Psoas muscle (tissue), 8 donors: ENCODE measurements at places on chromosomes 1 and 21. TPM values are rescaled to one million over a fixed set of nuclear protein-coding genes. Genes with fewer than 3 reads are reported as not detected.

DNA sequence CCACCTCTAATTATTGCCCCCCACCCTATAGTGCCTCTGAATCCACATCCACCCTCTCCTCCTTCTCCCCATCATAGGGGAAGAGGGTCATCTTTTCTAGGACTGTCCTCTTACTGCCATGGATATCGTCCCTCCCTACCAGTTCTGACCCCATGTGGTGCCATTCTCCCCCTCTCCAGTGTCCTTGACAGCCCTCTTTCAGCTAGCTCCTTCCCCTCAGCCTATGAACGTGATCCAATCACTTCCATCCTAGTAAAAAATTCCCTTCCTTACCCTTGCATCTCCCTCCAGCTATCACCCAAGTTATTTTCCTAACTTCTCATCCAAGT lies 172.7 kb downstream of the RRAGC start:
- DNase-seq, result no peak

DNA sequence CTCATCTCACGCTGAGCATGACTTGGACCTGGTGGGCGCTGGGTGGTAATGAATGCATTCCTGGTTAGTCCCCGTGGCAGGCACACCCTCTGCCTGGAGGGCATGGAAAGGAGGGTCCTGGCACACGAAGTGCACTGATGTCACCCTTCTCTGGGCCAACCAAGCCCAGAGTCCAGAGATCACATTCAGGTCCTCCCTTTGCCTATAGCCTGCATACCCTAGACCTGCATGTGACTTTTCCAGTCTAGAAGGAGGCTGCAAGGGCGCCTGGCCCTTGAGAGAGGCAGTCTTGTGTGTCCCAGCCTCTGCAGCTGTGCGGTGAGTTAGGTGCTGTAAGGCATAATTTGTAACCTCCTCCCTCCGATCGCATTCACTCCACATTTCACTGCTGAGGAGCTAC lies 22.1 kb downstream of the PADI2 start:
- no peak for DNase-seq

DNA sequence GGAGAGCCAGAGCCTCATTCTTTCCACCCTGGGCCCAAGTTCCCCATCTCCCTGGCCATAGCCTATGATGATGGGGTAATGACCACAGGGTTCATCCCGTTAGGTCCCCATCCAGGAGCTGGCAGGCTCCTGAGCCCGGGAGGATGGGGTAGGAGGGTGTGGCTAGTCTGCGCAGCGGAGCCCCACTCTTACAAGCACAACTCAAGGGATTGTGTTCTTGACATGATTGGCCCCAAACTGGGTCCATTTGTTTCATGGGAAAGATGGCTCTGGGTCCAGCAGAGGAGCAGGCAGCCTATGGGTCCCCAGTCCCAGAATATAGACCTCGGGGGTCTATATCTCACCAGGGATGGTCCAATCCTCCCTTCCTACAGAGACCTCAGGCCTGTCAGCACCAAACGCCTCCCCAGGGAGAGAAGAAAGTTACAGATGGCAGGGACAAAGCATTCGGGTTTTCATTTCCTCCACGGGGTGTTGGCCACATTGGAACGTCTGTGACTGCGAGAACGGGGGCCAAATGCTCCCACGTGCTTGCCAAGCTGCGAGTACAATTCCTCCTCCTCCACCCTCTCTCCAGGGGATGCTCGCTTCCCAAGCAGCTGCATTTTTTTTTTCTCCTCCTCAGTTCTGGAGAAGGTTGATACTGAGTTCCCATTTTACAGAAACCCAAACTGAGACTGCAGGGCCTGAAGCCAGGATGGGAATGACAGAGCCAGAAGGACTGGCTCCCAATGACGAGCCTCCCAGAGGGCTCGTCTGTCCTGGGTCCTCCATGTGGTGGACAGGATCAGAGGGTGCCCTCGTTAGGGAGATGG lies 71.0 kb downstream of the DHRS3 start:
- peak; percentile 85 for DNase-seq

DNA sequence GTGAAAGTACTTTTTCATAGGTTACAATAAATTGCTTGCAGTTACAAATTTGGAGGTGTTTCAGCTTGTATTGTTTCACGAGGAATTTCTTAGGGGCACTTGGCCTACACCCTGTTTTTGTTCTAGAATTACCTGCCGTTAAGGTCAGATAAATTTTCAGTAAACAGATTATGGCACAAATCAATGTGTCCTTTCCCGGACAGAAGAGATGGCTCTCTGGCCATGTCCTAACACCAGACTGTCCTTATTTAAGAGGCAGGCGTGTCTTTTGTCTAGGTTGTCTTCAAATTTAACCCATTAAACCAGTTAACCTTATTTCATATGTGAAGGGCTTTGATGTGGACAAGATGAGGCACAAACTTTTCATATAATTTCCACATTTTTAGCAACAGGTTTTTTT lies 243.4 kb downstream of the SDCCAG8 start:
- DNase-seq, result no peak

- peak; percentile 10 for DNase-seq
Measured at GRCh38 chr21:45502006-45502345, 40.3 kb downstream of the SLC19A1 start.

- DNase-seq, result no peak
Measured at GRCh38 chr1:206955476-206956451, 9.5 kb upstream of the PIGR start.

Gene FCMR
- total RNA-seq, result 19.7 TPM

Gene RAB42
- 0.64 TPM for total RNA-seq

Gene NHLH1
- total RNA-seq, result 0.20 TPM
